ENCODE measurements at places on chromosomes 7 and 10. TPM values are rescaled to one million over a fixed set of nuclear protein-coding genes. Genes with fewer than 3 reads are reported as not detected.

OR13A1 gene
- total RNA-seq, result not detected

HOXA3 gene
- 7.6 TPM for total RNA-seq

FOXI2 gene
- not detected for total RNA-seq

NPTX2 gene
- total RNA-seq, result not detected

NUTM2E gene
- total RNA-seq, result 0.39 TPM

RHOBTB1 gene
- 7.0 TPM for total RNA-seq
